RCC 7860 (cell line): ENCODE measurements at places on chromosomes 4 and X.
A peak's percentile ranks its signal among the peaks of the same experiment; 100 is the strongest.

DNA sequence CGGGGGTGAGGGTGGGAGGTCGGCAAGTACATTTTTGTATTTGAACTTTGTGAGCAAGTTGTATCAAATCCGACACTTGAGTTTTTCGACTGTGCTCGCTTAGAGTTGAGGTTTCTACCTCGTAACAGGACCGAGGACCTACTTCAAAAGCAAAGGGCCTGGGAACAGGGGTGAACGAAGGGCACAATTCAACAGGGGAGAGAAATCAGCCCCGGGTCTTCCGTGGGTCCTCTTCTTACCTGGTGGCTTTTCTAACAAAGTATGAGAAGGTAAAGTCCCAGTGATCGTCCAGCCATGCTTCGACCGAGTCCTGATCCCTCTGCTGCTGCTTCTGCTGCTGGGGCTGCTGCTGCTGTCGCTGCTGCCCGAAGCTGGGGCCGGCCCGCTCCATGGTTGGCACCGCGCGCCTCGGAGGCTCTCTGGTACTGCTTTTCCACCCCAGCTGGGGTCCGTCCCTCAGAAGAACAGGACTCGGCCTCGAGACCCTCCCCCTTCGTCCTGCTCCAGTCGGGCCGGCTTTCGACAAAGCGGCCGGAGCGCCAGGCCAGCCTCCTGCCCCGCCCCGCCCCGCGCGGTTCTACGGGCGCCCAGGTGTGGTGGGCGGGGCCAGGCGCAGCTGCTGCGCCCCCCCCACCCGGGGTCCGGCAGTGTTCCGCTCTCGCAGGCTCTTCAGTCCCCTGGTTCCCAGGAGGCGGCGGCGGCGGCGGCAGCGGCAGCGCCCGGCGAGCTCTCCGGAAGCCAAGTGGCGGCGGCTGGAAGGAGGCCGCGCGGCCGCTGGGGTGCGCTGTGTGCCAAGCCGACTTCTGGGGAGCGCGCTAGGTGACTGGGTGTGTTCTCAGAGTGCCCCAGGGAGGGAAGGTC lies at the start of gene PDE5A:
PDE5A (minus strand) TSS at position 524 of the 861 bp plus-strand sequence; CDS start at position 391, 133 bp downstream.
- peak; percentile 21 for DNase-seq

GRCh38 chr4:74715706-74716435 lies 78.5 kb downstream of the BTC start:
- DNase-seq: no peak

DNA sequence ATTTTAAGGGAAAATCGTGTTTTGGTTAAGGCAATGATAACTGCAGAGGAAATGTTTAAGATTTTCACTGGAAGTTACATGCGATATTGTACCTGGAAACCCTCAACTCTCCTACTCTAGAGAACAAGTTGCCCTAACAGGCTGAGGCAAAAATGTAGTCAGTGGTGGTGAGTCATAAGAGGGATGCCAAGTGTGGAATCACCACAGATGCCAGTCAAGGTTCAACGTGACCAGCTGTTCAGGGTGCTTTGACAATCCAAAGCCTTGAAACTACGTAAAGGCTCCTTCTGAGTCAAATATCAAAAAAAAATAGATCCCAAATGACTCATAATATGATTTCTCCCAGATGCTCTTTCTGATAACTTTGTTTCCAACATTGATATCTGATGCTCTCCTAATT lies 77.9 kb upstream of the AFF2 start:
- DNase-seq: no peak

DNA sequence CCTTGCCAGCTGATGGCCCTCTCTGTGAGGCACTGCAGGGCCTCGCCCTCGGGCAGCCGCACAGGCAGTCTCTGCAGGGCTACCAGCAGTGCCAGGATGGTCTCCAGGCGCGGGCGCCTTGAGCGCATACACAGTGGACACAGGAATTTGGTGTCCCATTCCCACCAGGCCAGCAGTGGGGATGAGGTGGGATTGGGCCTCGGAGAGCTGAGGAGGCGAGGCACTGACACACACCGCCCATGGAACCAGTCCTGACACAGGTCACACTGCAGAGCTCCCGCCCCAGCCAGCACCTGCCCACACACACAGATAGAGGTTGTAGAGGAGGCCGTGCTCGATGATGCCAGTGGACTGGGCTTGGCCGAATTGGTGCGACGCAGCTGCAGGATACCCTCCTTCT lies 30.7 kb downstream of the KDM5C start:
- DNase-seq: no peak

- DNase-seq: no peak
These were observed 71.6 kb downstream of the CHIC2 start for GRCh38 chr4:53992785-53993184.

DNA sequence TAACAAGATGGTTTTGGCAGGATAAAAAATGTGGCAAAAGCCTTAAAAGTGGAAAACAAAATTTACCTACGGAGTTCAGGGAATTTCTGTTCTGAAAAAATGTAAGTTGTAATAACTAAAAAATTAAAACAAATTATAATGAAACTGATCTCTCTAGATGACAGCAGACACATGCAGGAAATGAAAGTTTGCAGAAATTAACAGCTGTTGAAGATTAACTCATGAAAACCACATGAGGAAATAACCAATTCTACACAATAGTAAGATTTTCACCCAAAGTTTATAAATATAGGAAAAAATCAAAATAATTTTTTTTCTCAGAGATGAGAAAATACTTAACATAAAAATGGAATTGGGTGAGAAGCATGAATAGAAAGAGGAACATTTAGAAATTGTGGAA lies 47.5 kb upstream of the UGT2B15 start:
- DNase-seq: no peak

DNA sequence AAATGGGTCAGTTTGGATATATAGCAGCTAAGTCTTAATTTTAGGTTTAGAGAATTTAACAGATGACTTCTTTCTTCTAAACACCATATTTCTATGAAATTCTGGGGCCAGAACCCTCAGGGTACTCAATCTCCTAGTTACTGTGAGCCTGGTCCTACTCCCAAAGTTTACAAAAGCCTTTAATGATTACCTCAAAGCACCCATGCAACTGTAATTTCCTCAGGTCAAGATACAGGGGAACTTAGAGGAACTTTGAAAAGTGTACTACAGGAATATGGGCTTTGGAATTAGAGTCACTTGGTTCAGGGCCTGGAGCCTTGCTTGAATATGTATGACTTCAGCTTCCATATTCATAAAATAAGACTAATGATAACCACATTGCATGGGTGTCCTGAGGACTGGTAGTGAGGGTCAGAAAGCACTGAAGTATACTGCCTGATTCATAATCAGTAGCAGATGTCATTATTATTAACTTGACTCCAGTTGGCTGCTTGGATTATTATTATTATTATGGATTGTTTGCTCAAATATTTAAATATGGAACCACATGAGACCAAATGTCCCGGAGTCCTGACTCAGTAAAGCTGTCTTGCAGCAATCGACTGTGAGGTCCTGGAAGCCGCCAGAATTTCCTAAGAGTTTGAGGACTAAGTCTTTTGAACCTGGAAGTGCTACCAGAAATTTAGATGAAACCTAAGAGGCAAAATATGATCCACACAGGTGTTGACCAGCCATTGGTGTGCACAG lies 2.0 kb upstream of the ADH7 start:
- DNase-seq: no peak

DNA sequence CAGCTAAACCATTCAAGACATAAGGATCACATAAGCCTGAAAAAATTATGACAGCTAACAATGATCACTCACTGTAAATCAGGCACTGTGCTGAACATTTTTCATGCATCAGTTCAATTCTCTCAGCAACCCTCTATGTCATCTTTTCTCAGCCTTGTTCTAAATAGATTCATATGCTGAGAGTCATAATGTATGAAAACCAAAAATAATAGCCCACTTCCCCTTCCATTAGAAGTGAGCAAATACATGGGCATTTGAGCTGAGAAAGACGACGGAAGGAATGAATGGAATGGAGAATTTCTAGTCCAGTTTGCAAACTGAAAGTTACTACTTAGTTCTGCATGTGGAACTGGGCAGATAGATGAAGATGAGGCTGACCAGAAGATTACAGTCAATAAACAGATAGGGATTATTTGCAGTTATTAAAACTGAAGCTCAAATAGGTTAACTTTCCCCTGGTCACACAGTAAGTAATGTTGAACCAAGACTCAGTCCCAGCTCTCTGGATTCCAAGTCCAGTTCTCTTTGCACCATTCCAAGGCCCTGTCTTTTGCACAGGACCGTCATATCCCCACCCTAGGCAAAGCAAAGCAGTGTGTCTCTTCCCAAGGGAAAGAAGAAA lies 1.6 kb upstream of the SH3RF1 start:
- peak; percentile 21 for DNase-seq

DNA sequence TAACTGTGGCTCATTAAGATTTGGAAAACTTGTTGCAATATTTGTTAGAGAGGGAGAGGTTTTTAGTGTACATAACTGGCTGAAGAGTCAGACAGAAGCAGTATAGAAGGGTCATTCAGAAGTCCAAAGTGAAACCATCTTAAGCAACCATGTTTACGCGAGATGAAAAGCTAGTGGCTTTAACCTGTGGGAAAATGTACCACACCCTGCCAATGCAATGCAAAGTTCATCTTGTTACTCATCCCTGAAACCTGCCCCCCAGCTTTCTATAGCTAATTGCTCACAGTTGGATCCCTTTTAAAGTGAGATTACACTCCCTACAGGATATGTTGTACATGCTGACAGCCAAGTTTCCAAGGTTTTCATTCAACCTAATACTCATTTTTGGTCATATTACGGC lies 96.7 kb upstream of the RAPGEF2 start:
- DNase-seq: no peak

- DNase-seq: no peak
These were observed 208.1 kb downstream of the BMPR1B start for GRCh38 chr4:94965852-94966251.

DNA sequence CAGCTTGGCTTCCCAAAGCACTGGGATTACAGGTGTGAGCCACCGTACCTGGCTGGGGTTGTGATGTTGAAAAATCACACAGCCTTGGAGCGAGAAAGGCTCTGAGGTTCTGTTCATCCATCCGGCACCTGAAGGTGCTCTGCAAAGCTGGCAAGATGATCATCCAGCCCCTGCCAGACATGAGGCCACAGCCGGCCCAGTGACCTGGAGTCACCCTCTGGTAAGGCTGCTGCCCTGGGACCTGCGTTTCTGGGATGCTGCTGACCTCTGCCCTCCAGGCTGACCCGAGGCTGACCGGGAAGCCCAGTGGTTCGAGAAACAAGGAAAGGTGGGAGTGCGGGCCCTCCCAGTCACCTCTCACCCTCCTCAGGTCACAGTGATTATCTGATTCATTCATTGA lies 13.5 kb upstream of the WFS1 start:
- no peak for DNase-seq

DNA sequence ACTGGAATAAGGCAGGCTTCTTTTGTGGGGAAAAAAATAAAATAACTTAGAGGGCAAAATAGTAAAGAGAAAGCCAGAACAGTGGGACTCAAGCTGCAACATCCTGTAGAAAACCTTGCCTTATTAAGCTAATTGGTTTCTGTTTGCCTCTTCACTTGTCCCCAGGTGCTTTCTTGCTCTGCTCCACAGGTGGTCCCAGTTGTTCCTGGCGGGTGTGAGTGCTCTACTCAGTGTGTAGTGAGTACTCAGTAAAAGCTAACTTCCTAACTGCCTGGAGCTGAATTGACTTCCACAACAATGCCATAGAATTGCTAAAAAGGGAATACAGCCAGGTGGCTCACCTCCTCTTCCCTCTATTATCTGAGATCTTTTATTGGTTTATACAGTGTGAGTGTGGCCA lies 930.2 kb downstream of the C4orf33 start:
- DNase-seq: no peak

- no peak for DNase-seq
These were observed 415.2 kb upstream of the NR3C2 start for GRCh38 chr4:148857239-148857972.

- no peak for DNase-seq
These were observed 113.1 kb downstream of the DCTD start for GRCh38 chr4:182804131-182804530.

DNA sequence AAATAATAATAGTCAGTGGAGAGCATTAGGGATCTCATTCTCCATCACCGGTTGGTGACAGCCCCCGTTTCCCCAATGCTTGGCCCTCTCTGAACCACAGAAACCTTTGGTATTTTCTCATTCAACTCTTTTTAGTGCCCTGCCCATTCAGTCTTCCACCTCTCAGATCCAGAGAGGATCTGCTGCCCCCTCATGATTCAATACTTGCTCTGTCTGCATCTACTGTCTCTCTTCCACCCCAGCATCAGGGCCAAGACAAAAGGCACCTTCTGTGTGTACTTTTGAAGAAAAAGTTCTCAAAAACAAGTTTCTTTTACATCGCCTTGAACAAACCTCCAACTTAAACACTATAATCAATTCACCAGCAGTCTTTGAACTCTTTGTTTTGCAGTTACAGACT lies 19.3 kb downstream of the CLTRN start:
- DNase-seq: no peak

DNA sequence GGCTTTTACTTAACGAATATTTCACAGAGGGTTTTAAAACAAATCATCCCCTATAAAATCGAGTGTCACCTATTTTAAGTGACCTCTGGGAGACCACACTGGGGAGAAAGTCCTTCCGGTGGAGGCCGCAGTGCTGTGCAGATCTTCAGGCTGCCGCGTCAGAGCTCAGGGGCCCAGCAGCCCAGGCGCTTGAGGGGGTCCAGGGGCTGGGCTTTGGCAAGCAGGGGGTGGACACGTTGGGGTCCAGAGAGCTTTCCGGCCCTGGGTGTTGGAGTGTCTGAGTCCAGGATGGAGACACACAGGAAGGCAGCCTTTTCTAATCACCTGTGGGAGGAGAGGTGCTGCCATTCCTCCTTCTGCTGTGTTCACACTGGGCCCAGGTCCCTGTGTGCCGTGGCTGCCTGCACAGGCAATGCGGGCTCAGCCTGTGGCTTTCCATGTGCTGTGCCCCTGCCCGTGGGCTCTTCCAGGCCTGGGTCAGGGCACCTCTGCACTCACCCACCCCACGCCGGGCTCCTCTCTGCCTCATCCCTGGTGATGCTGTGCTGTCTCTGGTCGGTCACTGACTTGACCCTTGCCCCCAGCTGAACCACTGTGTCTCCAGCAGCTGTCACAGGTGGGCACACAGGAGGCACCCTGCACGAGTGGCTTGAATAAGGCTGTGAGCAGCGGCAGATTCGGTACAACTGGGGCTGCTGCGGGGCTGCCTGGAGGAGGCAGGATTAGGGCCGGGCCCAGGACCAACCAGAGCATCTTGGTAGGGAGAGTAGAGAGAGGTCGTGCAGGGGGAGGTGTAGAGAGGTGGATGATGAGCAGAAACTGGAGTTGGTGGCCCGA lies 10.0 kb downstream of the HTRA3 start:
- DNase-seq: no peak

GRCh38 chr4:36709991-36710390 lies 428.6 kb downstream of the DTHD1 start:
- no peak for DNase-seq

GRCh38 chr4:73744203-73744602 lies 3.8 kb downstream of the CXCL8 start:
- no peak for DNase-seq

DNA sequence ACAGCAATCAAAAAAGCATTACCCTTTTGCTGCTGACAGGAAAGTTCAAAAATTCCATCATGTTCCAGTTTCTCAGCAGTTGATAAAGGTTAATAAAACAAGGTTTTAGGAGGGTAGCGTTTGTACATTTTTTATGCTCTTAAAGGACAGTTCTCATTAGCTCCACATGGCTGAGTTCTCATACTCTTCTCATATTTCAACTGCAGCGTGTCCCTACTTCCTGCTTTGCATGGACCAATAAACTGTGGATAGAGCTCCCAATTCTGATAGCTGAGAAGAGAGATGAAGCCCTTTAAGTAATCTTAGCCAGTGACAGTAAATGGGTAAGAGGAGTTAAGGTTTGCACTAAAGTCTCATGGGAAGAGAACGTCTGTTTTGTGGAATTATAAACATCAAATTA lies 53.5 kb downstream of the SPANXA2 start:
- no peak for DNase-seq

GRCh38 chr4:144868309-144868708 lies 222.4 kb downstream of the HHIP start:
- DNase-seq: no peak
